GM12878 (cell line): ENCODE measurements at places on chromosomes 12 and 14.

DNA sequence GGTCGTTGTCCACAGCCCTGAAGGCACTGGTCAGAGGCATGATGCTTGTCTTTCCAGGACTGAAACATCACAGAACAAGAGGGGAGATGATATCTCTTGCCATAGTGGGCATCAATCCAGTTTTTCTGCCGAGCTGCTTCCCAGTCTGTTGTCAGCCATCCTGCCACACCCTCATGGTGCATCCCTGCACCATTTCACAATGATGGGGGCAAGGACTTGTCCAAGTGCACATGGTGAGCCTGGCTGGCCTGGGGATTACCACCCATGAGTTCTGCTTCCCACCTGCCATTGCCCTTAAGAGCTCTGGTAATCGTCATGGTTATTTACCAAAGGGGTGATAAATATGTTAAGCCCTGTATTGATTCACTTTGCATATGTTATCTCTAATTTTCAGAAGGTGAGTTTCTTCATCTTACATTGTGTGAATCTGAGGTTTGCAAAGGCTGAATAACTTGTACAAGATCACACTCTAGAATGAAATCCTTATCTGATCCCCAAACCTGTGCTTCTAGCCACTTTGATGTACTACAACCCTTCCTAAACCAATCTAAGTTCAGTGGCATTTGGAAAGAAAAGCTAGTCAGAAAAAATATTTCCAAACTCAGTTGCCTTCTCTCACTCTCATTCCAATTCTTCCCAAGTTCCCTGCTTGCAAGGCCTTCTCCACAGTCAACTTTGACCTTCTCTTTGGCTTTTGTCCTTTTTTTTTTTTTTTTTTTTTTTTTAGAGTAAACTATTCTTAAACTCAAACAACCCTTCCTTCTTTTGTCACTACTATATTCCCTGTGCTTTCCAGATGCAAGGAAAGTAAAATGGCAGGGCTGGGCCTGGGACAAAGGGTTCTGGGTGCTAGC is 2.3 kb downstream of the AVIL start:
- DNase-seq = no peak

DNA sequence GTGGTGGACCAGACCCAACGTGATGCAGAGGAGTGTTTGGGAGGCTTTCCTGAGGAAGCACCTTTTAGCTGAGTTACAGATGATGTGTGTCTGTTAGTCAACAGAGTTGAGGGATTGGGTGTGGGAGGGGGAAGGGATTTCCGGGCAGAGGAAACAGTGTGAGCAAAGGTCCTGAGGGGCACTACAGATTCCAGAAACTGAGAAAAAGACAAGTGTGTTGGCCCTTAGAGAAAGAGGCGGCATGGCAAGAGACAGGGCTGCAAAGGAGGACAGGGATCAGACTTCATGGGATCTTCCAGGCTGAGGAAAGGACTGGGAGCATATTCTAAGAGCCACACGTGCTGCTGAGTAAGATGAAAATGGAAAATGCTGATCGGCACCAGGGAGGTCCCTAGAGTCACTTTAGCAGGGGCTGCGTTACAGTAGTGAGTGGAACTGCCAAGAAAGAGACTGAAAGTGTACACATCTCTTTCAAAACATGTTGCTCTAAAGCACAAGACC is 9.4 kb upstream of the RPS6KL1 start:
- DNase-seq = no peak

GRCh38 chr14:81955123-81955522 is 421.5 kb upstream of the SEL1L start:
- DNase-seq = no peak

GRCh38 chr14:47541662-47542061 is 133.7 kb downstream of the MDGA2 start:
- no peak for DNase-seq

DNA sequence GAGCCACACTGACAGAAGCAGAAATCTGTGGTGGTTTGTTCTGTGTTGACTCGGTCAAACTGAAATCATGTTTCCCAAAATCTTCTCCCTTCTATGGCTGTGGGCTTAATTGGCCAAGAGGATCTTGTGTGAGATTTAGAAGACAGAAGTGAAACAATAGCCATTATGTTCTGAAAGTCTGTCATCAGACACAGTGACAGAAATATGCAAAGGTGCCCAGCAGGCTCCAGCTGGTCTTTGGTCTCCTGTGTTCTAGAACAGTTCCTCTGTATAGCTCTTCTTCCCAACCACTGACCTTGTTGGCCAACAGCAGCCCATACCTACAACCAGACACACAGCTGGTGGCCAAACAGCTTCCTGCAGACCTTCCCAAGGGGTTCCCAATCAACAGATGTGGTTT is 25.0 kb upstream of the COCH start:
- peak; percentile 79 for DNase-seq

- DNase-seq = no peak
Measured at GRCh38 chr12:63129927-63130326, 21.1 kb downstream of the AVPR1A start.

- DNase-seq = no peak
Measured at GRCh38 chr14:77158175-77158881, 16.7 kb upstream of the ZDHHC22 start.

DNA sequence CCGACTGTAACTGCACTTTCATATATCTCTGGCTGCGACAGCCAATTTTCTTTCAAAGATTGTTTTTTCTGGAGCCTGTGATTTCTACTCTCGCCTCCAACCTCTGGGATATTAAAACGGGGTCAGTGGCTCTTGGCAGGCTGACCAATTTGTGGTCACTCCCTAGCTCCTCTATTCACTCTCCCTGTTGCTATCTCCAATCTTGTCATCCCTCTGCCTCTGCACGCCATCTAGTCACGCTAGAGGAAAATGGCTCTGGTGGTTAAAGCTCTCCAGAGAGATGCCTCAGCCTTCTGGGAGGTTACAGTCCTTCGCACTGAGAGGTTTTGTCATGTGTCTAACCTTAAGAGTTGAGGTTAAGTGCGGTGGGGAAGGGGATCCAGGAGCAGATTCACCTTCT is 59.8 kb upstream of the CISTR start:
- no peak for DNase-seq

DNA sequence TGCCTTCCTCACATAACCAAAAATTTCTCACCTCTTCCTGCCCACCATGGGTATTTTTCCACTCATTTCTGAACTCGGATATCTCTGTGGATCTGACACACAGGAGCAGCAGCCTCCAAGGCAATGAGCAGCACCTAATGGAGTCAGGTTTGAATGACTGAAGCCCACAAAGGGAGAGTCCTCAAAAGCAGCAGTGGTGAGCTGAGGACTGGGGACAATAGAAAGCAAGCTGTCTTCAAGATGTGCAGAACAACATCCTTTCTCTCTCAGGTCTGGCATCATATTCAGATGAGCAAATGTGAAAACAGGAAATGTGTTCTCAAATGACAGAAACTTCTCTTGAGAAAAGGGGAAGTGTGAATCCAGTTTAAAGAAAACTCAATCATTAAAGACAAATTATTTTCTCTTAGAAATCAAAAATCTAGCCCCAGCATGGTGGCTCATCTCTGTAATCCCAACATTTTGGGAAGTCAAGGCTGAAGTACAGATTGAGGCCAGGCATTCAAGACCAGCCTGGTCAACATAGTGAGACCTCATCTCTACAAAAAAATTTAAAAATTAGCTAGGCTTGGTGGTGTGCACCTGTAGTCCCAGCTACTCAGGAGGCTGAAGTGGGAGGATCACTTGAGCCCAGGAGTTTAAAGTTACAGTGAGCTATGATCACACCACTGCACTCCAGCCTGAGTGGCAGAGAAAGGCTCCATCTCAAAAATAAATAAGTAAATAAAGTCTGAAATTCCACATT is 54.2 kb downstream of the C12orf42 start:
- DNase-seq = peak; percentile 97

- no peak for DNase-seq
Measured at GRCh38 chr12:114744691-114745090, 60.7 kb upstream of the TBX3 start.

GRCh38 chr12:90239732-90240260 is 531.2 kb upstream of the ATP2B1 start:
- no peak for DNase-seq

- DNase-seq = peak; percentile 26
Measured at GRCh38 chr12:130813949-130814348, 25.1 kb downstream of the STX2 start.

DNA sequence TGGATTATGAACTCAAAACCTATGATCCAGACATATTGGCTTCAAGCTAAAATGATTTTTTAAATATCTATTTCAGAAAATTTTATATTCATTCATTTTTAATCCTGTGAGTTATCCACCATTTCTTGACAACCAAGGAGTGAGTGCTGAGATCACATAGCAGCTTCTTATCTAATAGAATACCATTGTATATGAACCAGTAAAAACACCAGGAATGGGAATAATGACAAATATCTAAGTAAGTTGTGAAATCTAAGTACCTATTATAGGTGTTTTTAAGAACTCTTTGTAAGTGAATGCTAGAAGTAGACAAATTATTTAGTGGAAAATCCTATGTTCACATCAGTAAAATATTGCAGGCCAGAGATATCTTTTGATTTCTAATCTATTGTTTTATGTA is 8.2 kb downstream of the LUM start:
- DNase-seq = no peak

DNA sequence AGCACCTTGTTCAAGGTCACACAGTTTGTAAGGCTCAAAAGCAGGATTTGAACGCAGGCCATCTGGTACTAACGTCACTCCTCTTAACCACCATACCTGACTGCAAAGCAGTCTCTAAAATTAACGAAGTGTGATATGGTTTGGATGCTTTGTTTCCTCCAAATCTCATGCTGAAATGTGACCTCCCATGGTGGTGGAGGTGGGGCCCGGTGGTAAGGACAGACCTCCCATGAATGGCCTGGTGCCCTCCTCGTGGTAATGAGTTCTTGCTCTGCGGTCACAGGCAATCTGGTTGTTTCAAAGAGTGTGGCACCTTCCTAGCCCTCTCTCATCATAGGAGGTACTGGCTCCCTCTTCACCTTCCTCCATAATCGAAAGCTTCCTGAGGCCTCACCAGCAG is 102.2 kb upstream of the BCL2L14 start:
- no peak for DNase-seq

- no peak for DNase-seq
Measured at GRCh38 chr12:129704232-129704830, 199.5 kb downstream of the TMEM132D start.

DNA sequence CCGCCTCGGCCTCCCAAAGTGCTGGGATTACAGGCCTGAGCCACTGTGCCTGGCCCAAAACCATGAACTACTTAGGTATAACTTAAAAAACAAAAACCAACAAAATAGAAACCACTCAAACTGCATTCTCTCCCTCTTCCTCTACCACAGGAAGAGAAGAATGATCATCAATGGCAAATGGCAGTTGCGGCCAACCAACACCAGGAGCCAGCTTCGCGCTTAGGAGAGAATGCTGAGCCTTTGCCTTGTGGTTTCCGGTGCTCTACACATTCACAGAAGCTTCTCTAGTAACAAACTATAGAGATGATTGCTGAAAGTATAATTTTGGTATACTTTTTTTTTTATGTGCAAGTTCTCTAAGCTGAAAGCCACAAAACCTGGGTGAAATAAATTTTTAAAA is 17.1 kb downstream of the CATSPERB start:
- no peak for DNase-seq

- no peak for DNase-seq
Measured at GRCh38 chr12:103589517-103589916, 2.4 kb downstream of the STAB2 start.

DNA sequence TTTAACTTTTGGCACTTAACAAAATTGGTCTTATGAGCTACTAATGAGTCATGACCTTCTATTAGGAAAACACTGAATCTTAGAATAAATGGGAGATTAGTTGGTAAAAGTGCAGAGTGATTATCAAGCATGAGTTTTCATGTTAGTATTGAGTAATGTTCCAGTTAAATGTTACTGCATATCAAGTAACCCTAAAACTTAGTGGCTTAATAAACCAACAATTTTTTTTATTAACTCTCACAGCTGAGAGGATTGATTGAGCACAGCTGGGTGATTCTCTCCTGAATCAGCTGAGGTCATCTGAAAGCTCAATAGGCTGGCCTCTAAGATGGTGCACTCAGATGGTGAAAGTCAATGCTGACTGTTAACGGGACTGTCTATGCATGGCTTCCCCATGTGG is 248.6 kb downstream of the BCL11B start:
- DNase-seq = no peak

GRCh38 chr12:98464190-98464589 is 51.2 kb upstream of the TMPO start:
- DNase-seq = no peak

DNA sequence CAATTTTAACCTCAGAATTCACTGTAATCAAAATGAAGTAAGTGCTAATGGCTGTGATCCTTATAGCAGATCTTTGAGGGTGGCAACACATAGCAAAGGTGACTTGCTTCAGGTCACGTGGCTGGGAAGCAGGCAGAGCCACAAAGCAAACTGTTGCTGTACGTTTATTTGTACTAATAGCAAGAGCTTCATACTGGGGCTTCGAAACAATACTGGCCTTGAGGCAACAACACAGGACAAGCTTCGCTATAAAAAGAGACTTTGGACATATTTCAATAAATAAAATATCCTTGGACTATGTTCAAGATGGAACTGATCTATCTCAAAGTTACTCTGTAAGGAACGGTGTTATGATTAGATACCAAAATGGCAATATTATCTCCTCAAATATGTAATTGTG is 44.6 kb downstream of the MSRB3 start:
- DNase-seq = no peak

DNA sequence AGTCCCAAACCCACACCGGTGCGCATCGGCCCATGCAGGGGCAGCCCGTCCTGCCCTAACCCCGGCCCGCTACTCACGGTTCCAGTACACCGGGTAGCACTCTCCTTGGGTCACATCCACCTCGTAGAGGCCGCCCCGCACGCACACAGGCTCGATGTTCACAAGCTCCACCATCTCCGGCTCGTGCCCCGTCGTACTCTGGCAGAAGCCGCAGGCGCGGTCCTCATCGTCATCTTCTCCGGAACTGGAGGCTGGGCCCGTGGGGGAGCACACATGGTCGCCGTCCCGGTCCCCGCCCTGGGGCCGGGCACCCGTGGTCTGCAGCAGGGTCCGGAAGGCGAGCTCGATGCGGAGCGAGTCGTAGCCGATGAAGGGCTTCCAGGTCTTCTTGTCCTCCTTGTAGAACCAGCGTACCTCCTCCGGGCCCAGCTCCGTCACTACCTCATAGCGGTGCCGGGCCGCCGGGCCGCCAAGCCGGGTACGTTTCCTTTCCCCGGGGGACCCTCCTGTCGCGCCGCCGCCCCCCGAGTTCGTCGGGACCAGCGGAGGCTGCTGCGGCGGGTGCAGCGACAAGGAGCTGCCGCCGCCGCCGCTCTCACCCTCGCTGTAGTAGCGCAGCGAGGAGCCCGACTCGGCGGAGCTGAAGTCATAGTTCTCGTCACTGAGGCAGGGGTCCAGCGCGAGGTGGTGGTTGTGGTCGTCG is 788 bp downstream of the DDHD1 start:
- no peak for DNase-seq
